NCI-H2227 treated with DMSO at 0.1 percent for 48 hours (cell line): ENCODE measurements at places on chromosomes 16 and 17.
A peak's percentile ranks its signal among the peaks of the same experiment; 100 is the strongest.

DNA sequence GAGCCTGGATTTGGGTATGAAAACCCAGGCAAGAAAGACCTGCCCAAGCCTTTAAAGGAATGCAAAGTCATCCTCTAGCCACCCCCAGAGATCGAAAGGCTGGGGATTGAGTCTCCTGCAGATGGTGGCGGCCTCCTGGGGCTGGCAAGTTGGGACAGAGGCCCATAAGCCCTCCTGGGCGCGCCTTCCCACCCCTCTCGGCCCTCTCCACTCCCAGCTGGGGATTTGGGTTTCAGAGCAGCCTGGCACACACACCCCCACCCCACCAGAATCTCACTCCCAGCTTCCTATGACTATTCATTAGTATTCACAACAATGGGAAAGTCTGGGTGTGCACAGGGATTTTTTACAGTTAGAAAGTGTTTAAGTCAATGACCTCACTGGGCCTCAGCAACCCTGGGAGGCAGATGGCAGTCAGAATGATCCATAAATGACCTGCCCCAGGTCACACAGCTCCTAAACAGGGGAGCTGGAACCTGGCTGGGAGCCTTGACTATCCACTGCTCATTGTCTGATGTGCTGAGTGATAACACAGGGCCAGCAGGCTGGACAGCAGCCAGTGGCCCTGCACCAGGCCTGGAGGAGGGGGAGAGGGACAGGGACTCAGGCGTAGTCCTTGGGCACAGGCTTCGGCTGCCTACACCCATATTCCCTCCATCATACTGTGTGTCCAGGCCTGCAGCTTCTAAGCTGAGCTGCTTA, 12.1 kb downstream of the NHERF1 start:
- no peak for DNase-seq

- DNase-seq, result no peak
Measured at GRCh38 chr16:14289692-14290340, 218.7 kb downstream of the MRTFB start.

- DNase-seq, result no peak
Measured at GRCh38 chr16:7090628-7091115, 242.0 kb upstream of the RBFOX1 start.

DNA sequence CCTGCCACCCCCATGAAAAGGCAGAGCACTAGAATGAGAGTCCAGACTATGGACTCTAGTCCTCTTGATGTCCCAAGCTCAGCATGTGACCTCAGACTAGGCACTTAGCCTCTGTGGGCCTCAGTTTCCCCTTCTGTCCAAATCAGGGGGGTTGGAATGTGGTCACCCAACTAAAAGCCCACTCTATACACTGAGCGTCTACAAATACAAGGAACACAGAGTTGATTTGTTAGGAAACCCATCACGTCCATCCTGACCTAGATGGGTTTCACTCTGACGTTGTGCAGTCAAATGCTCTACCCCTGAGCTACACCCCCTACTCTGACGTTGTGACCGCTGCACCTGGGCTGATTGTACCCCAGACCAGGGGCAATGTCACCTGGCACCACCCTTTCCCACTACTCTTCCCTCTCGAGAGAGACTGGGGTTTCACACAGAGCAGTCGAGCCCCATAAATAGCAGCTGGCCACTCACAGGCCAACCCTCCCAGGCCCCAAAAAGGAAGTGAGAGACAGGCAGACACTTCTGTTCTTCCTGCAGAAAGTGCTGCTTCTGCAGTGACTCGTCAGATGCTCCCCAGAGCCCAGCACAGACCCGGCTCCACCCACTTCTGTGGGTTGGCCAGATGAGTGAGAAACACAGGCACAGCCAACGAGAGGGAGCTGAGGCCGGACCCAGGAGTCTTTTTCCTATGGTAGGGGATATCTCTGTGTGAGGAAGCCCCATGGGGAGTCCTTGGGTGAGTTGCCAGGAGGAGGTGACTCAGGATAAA, 16.1 kb upstream of the TNFRSF13B start:
- no peak for DNase-seq

DNA sequence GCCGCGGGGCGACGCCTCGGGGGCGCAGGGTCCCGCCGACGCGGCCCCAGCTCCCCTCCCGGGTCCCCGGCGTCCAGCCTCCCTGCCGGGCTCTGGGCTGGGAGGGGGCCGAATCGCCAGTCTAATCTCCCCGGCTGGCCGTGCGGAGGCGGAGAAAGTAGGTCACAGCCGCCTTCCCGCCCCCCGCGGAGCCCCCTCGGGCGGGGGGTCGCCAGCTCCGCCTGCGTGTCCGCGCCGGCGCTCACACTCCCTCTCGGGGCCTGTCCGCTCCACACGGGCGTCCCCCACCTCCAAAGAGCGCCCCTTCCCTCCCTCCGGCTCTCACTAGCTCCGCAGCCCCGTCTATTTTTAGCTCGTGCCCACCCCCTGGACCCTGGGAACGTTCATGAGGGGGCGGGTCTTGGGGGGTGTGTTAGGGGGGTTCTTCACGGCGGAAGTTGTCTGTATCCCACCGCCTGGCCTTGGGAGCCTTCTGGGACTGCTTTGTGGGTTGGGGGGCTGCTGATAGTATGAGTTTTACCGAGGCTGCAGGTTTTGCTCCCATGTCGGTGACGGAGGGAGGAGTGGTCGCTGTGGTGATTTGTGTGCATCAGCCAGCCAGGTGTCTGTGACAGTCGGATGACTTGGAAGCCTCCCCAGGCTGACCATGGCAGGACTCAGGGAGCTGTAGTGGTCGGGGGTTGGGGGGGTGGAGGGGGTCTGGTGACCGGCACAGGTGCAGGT, 1.1 kb downstream of the ATP1B2 start:
- peak; percentile 20 for DNase-seq

DNA sequence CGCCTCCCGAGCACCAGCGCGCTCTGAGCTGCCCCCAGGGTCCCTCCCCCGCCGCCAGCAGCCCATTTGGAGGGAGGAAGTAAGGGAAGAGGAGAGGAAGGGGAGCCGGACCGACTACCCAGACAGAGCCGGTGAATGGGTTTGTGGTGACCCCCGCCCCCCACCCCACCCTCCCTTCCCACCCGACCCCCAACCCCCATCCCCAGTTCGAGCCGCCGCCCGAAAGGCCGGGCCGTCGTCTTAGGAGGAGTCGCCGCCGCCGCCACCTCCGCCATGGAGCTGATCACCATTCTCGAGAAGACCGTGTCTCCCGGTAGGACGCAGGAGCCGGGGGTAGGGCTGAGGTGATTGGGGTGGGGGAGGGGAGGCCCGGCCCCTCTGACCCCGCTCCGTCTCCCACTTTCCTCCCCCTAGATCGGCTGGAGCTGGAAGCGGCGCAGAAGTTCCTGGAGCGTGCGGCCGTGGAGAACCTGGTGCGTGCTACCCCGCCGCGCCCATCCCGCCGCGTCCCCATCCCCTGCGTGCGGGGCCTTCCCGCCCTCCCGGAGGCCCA, 329 bp downstream of the KPNB1 start:
- DNase-seq, result no peak
